NCI-H446 (cell line): ENCODE measurements at places on chromosomes 5 and 9.

DNA sequence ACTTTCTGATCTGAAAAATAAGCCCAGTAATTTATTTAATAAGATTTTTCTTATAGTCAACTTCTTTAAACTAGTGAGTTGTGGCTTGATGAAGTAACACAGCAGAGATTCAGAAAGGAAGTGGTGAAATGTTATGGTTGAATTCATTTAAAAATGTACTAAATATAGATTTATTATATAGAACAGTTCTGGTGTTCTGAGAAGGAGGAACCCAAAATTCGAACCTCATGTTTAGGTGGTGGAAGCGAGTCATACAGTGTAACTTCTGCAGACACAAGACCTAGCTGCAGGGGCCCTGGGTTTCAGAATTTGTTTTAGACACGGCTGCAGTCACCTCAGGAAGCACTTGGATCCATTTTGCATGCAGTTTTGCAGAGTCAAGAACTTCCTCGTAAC, 188.2 kb downstream of the TRIO start:
- DNase-seq, result no peak

- DNase-seq, result no peak
Observed at GRCh38 chr5:76838481-76839261, 11.1 kb upstream of the S100Z start.

DNA sequence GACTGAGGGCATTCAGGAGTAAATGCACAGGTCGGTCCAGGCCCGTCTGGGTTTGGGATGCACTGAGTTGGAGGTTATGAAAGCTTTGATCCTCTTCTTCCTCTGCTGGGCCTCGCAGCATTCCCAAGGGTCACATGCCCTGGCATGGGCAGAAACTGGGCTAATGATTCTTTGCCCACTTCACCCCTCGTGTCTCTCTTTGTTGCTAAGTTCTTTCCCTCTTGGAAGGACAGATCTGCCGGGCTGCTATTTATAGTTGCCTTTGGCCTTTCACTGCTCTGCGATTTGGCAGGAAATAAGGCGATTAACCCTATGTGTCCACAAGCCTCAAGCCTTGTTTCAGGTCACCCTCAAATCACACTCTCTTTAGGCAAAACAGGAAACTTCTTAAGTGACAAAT, 66.9 kb downstream of the ENTREP1 start:
- DNase-seq, result no peak

- no peak for DNase-seq
Observed at GRCh38 chr9:110006657-110007056, 201.3 kb downstream of the C9orf152 start.

DNA sequence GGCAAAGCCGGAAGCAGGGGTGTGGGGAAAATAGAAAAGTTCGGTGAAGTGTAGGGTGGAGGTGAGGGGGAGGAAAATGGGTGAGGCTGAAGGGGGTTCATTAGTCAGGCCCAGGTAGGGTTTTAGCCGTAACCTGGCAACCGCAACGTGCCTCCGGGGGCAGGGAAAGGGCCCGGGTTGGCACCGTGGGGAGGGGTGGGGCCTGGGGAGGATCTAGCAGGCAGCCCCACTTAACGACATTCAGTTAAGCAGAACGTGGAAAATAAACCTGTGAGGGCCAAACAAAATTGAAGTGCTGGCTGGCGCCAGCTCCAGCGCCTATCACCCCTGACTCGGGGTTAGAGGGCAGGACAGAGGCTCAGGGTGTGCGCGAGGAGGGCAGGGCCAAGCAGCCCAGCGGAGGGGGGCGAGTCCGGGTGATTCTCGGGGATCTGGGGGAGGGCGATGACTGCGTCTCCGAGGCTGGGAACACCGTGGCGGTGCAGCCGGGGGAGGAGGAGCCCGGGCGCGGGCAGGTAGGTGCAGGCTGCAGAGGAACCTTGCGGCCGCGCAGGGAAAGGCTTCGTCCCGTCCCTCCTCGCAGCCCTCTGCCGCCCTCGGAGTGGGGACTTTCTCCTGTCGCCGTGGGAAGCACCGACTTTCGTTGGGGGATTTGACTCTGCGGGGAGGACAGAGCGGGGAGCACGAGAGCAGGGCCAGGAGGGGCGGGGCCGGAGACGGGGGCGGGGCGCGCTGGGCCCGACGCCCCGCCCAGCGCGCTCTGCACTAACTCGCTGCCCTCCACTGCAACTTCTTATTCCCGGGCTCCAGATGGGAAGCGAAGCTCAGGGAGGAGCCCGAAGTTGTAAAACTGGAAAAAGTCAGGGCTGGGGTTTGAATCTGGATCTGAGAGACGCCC, 5.1 kb downstream of the RGS14 start:
- no peak for DNase-seq

DNA sequence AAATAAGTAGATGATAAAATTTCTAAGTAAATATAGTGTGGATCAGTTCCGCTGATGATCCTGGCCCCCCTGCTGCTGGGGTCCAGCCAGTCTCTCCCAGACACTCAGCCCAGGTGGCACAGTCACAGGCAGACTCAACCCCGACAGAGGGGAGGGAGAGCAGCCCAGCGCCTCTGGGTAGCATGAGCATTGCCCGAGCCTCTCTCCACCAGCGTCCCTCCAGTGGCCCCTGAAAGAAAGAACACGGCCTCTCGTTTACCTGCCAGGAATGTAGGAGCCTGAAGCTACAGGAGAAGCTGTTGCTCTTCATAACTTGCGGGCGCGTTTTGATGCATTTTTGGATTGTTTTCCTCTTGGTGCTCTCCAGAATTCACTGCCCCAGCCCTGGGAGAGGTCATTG, 68.8 kb upstream of the ICE1 start:
- DNase-seq, result no peak

GRCh38 chr5:66230551-66230950, 86.5 kb downstream of the SREK1 start:
- no peak for DNase-seq

DNA sequence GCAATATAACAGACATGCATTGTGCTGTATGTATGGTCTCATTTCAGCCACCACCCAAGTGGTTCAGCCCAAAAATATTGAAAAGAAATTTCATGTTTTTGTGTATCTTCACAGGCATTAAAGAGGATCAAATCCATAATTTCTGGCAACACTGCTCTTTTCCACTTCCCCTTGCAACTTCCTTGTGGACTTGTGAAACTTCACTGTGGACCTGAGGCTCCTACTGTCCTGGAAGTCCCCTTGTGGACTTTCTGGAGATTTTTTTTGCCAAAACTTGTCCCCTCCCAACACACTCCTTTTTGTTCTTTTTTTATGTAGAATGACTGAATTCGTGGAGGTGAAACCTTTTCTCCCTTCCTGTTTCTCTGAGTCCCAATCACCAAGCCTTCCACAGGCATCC, 14.3 kb downstream of the OTULINL start:
- DNase-seq, result no peak

GRCh38 chr5:101679816-101680215, 616.3 kb downstream of the SLCO4C1 start:
- DNase-seq, result no peak

DNA sequence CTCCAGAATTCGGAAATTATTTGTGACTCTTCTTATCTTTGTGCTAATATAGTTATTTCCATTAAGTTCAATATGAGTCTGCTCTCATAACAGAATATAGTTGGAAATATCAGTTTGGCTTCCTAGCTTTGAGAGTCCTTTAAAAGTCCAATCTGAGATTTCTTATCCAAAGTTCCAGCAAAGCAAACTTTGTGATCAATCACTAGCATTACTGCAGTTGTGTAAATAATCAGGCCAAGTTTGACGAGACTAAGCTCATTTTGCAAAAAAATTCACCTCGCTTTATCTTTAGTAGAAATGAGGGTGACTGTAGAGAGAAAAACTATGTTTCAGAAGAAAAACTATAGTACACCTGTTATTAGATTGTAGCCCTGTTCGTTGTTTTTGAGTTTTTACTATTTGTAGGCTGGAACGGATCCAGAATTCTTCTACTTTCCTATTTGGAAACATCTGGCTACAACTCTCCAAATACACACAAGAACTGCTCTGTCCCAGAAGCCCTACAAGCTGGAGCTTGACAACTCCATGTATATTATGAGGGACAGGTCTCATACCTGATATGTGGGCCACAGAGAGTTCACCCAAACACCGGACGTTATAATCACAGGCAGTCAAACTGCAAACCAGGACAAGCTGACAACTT, 47.8 kb downstream of the RAPGEF1 start:
- DNase-seq, result no peak

- DNase-seq, result no peak
Observed at GRCh38 chr9:134556531-134557068, 85.0 kb upstream of the COL5A1 start.

DNA sequence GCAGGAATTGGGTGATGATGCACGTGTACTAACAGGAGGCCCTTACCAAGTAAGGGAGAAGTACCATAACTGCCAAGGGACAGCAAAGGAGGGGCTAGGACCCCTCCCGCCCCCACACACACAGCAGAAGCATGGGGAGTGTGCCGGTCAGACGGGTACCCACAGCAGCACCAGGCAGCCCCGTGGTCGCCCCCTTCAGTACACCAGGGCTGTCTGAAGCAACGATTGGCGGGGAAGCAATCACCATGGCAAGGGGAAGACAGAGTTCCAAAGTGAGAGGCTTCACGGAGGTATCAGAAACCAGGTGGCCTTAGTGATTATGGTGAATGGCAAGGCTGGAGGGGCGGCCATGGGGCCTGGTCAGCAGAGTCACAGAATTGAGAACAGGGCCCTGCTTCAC, 72.2 kb downstream of the CAMSAP1 start:
- no peak for DNase-seq

- no peak for DNase-seq
Observed at GRCh38 chr5:112004867-112005622, 248.1 kb upstream of the NREP start.

- DNase-seq, result no peak
Observed at GRCh38 chr9:133327834-133328484, 8.0 kb downstream of the SURF6 start.

GRCh38 chr9:96442491-96442890, 7.5 kb upstream of the HABP4 start:
- no peak for DNase-seq

- no peak for DNase-seq
Observed at GRCh38 chr5:148923023-148923422, 96.6 kb downstream of the ADRB2 start.

- DNase-seq, result no peak
Observed at GRCh38 chr5:36311956-36312355, 10.3 kb upstream of the RANBP3L start.

DNA sequence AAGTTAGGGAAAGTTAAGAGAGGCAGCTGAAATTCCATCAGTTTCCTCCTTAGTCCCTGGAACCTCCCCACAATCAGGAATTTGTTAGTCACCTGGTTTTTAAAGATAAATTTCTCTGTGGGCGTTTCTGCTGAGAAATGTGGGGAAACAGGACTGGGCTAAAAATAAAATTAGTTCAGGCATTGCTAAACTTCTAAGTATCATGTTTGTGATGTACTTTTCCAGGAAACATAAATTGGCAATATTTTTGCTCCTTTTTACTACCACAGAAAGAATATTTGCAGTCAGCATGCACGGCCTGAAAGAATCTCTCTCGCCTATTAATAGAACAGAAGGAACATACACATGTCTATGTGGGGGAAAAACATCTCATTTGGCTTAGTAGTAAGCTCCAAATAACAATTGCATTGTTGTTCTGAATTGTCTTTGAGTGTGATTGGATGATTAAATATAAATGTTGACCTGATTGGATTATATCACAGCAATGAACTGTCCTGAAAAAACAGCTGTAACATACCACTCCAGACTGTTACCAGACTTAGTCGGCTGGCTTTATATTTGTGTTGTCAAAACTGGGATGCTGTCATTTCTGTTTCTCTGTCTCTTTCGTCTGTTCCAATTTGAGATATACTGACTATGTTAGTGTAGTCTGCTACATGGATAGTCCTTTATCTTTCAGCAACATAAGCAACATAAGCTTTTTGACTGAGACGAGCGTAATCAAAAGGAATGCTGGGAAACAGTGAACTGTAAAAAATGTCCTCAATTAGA, 12.9 kb downstream of the TJP2 start:
- DNase-seq, result no peak

DNA sequence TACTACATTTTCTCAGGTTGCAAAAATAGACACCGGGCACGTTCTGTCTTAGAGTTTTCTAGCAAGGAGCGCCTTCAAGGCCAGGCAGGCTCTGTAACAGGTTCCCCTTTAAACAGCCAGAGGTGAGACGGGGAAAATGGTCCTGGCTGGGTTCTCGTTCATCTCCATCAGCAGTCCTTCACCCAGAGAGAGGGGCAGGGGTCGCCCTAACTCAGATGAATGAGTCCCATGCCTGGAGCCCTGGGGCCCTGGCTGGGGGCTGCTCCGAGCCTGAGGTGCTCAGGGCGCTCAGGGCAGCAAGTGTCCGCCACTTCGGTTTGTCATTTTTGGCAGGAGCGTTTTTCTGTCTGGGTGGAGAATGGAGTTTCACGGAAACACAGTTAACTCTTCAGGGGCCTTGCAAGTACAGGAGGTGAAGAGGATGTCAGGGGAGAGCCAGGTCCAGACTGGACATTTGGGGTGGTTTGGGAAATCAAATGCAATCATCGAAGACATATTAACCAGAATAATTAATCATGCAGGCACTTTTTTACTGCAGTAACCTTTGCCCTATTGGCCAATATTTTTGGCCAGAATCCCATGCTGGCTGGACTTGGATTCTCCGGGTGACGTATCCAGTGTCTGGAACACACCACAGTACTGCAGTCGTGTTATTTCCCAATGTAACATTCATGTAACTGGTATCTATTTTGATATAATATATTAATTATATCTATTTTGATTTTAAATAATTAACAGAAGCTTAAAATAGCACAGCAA, 2.9 kb downstream of the NTNG2 start:
- DNase-seq, result no peak

DNA sequence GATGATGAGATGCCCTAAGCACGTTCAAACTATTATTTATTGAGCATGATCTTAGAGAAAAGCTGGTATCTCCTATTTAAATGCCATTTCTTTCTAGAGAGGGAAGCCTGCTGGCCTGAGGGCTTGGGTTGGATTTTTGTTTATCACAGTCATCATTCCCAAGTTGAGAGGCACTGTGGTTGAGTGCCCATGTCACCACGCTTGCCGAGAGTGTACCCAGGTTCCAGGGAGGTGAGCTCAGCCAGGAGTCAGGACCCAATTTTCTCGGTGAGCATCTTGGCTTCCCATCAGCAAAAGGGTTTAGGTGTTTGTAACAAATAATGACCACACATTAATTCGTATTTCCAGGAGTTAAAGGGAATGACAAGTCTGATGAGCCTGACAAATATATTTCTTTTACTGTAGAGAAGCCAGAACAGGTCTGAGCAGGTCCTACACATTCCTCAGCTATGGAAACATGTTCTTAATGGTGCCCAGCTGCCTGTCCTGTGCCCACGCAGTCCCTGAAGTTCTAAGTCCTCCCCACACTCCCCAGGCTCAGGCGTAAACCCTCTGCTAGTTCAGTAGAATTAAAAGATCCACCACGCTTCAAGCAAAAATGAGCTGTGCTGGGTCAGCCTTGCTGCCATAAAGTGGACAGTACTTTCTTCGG, 258.9 kb upstream of the IRX2 start:
- no peak for DNase-seq

- no peak for DNase-seq
Observed at GRCh38 chr5:82222597-82223574, 55.3 kb downstream of the RPS23 start.

- DNase-seq, result no peak
Observed at GRCh38 chr9:102974530-102974929, 20.6 kb upstream of the CYLC2 start.
